ENCODE measurements at places on chromosomes 1 and 21. TPM values are rescaled to one million over a fixed set of nuclear protein-coding genes. Genes with fewer than 3 reads are reported as not detected.

Gene NCF2
- total RNA-seq = 31.3 TPM

DNA sequence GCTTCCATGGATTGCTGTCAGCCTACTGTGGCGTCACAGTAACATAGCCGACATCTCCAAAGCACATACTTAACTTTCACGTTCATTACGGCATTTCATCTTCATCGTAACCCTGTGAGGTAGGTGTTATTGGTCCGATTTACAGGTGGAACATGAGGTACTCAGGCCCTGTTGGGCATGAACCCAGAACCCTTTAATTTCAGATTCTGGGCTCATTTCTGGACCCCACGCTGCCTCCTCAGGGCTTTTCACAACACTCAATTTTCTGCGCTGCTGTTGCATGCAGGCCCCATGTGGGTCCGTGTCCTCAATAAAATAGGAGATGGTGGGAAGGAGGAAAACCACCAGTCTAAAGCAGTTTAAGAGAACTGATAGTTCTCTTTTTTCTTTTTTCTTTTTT is 39.6 kb downstream of the UBE2T start:
- H3K27me3 ChIP-seq = no peaks in the 10 kb centered on the region
- H3K4me3 ChIP-seq = no peak overlapping the region
- no peak for DNase-seq
- no peak overlapping the region for H3K27ac ChIP-seq

GRCh38 chr1:203038217-203038741 is 12.0 kb downstream of the PPFIA4 start:
- H3K27me3 ChIP-seq = no peaks in the 10 kb centered on the region
- H3K4me3 ChIP-seq = no peak overlapping the region
- H3K27ac ChIP-seq = no peak overlapping the region
- no peaks in the 10 kb centered on the region for H3K36me3 ChIP-seq
- DNase-seq = peak; percentile 63

Gene MROH9
- not detected for total RNA-seq

DNA sequence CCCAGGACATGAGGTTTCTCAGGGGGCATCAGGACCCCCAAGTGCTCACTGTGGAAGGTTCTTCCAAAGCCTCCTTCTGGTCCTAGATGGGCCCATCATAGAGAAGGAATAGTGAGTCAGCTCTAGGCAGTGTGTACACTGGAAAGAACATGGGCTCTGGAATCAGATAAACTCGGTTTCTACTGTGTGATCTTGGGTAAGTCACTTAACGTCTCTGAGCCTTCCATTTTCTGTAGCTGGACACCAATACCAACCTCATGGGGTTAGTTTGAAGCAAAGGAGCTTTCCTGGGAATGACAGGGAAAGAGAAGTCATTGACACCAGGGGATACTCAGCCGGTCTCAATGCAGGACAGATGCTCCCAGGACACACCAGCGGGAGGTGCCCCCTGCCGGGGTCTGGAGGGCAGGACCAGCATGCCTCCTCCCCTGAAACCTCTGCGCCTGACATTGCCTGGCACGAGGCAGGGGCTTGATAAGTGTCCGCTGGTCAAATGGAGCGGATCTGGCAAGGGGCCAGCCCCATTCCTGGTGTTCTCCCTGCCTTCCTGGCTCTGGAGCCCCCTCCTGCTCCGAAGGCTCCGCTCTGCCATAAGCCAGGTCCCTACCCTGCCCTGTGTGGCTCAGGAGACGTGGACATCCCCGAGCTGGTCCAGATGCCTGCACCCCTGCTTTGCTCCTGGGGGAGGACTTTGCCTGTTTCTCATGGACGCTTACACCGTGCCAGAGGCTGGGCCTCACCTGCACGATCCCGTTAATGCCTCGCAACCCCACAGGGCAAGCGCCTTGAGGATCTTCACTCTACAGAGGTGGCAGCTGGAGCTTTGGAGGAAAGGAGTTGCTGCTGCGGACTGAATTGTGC is 52.8 kb downstream of the EDN2 start:
- peaks cover 20% of the 10 kb centered on the region for H3K4me1 ChIP-seq
- H3K27ac ChIP-seq = peak overlapping the region; percentile 68
- no peaks in the 10 kb centered on the region for H3K27me3 ChIP-seq
- DNase-seq = no peak

Gene CD101
- total RNA-seq = 0.36 TPM

GRCh38 chr1:6580593-6581409 is 1.0 kb downstream of the ZBTB48 start:
- DNase-seq = peak; percentile 40
- peak overlapping the region; percentile 92 for H3K4me3 ChIP-seq
- H3K36me3 ChIP-seq = no peaks in the 10 kb centered on the region

DNA sequence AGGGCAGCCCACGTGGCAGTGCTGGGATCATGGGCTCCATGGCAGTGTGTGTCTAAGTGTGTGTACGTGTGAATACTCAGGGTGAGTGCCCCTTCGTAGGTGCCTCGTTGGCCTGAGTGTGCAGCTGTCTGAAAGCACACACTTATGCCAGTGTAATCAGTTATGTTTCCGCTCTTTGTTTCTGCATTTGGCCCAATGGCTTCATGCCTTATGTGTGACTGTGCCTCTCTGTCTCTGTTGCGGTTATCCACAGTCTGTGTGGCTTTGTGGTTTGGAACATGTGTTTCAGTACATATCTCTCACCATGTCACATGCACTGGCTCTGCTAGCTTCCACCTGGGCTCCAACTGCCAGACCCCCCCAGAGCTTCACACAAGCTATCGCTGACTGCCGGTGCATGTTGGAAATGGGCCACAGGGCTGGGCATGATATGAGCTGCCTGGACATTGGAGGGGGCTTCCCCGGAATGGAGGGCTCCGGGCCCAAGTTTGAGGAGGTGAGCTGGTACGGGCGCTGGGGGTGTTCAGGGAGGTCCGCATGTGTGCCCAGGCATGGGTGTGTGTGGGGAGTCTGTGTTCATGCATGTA is 70.3 kb upstream of the TINAGL1 start:
- H3K4me3 ChIP-seq = no peak overlapping the region
- DNase-seq = peak; percentile 44
- peaks cover 6% of the 10 kb centered on the region for H3K4me1 ChIP-seq
- no peaks in the 10 kb centered on the region for H3K36me3 ChIP-seq
- no peaks in the 10 kb centered on the region for H3K27me3 ChIP-seq

Gene SELL
- total RNA-seq = 1.2 TPM

Gene NR5A2
- 0.36 TPM for total RNA-seq

GRCh38 chr1:22038036-22038435 is 14.5 kb upstream of the CDC42 start:
- DNase-seq = no peak
- peaks cover 15% of the 10 kb centered on the region for H3K4me1 ChIP-seq
- H3K36me3 ChIP-seq = no peaks in the 10 kb centered on the region
- no peaks in the 10 kb centered on the region for H3K27me3 ChIP-seq
- H3K4me3 ChIP-seq = no peak overlapping the region

- peaks cover 14% of the 10 kb centered on the region for H3K27me3 ChIP-seq
- H3K27ac ChIP-seq = no peak overlapping the region
- H3K36me3 ChIP-seq = no peaks in the 10 kb centered on the region
- no peak overlapping the region for H3K4me3 ChIP-seq
- no peak for DNase-seq
- H3K4me1 ChIP-seq = no peaks in the 10 kb centered on the region
Observed at GRCh38 chr1:177869586-177869985, 100.3 kb downstream of the SEC16B start.

DNA sequence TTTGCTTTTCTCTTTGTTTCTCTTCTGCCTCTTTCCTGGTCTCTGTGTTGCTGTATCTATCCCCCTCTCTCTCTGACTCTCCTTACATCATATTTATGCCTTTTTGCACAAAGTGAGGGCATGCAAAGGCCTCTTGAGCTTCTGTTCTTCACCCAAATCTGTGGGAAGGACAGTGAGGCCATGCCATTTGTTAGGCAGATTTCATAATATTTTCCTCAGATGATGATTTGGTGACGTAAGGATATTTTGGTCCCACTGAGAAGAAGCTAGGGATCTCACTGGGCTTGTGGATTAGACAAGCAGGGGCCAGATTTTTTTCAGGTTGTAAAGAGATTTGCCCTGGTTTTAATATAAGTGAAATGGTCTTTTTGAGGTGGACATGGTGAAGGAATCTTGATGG is 249.4 kb upstream of the USP24 start:
- H3K4me3 ChIP-seq = no peak overlapping the region
- no peak for DNase-seq
- no peak overlapping the region for H3K27ac ChIP-seq
- no peaks in the 10 kb centered on the region for H3K27me3 ChIP-seq
- peaks cover 16% of the 10 kb centered on the region for H3K4me1 ChIP-seq

DNA sequence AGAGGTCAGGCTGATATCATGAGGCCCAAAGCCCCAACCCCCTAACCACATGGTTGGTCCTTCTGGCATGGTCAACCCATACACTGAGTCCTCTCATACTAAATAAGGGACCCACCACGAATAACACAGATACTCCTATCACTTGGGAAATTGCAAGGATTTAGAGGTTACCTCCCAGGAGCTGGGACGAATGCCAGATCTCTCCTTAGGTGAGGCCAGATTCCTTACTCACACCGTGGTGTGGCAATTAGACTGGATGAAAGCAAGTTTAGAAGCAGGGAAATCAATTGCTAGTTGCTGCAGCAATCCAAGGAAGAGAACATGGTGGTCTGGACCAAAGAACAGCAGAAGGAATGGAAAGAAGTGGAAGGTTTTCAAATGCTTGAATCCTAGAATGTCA is 60.1 kb downstream of the IER5 start:
- no peak for DNase-seq
- no peaks in the 10 kb centered on the region for H3K4me1 ChIP-seq
- no peak overlapping the region for H3K27ac ChIP-seq
- H3K36me3 ChIP-seq = no peaks in the 10 kb centered on the region

- peaks cover 9% of the 10 kb centered on the region for H3K36me3 ChIP-seq
- no peak for DNase-seq
- H3K27me3 ChIP-seq = no peaks in the 10 kb centered on the region
- H3K27ac ChIP-seq = no peak overlapping the region
- H3K4me1 ChIP-seq = peaks cover 13% of the 10 kb centered on the region
- H3K4me3 ChIP-seq = no peak overlapping the region
Observed at GRCh38 chr1:45348966-45349677, 8.9 kb upstream of the MUTYH start.

GRCh38 chr21:36027347-36027746 is 33.0 kb downstream of the SETD4 start:
- no peak overlapping the region for H3K27ac ChIP-seq
- no peak overlapping the region for H3K4me3 ChIP-seq
- no peaks in the 10 kb centered on the region for H3K4me1 ChIP-seq

- no peaks in the 10 kb centered on the region for H3K36me3 ChIP-seq
- no peak overlapping the region for H3K4me3 ChIP-seq
- peaks cover 10% of the 10 kb centered on the region for H3K4me1 ChIP-seq
- H3K27ac ChIP-seq = no peak overlapping the region
Observed at GRCh38 chr1:174244017-174244416, 84.7 kb downstream of the RABGAP1L start.

DNA sequence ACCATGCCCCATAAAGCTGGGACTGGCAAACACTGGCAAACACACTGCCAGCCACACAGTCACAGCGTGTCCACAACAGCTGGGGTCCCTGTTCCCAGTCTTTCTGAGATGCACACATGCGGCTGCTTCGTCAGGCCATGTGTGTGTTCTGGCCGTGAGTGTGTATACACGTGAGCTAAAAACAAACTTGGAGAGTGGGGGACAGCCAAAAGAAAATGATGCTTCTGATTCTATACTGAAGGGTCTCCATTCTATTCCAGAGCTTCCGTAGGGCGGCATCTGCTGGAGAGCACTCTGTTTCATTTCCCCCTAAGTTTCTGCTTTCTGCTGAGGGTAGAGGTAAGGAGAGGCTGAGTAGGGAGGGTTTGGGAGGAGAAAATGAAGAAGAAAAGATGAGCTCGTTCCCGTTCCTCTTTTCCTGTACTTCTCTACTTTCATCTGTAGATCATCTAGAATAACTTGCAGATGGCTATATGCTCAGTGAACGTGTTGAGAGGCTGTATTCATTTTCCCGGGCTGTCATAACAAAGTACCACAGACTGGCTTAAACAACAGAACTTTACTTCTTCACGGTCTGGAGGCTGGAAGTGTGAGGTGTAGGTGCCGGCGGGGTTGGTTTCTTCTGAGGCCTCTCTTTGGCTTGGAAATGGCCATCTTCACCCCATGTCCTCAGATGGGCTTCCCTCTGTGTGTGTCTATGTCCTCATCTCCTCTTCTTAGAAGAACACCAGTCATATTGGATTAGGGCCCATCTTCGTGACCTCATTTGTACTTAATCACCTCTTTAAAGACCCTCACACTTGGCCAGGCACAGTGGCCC is 151.6 kb downstream of the TOMM20 start:
- no peak for DNase-seq
- H3K27me3 ChIP-seq = no peaks in the 10 kb centered on the region
- H3K36me3 ChIP-seq = no peaks in the 10 kb centered on the region
- peak overlapping the region; percentile 100 for H3K27ac ChIP-seq
- no peak overlapping the region for H3K4me3 ChIP-seq
- peaks cover 69% of the 10 kb centered on the region for H3K4me1 ChIP-seq

Gene S100A14
- total RNA-seq = 536 TPM

DNA sequence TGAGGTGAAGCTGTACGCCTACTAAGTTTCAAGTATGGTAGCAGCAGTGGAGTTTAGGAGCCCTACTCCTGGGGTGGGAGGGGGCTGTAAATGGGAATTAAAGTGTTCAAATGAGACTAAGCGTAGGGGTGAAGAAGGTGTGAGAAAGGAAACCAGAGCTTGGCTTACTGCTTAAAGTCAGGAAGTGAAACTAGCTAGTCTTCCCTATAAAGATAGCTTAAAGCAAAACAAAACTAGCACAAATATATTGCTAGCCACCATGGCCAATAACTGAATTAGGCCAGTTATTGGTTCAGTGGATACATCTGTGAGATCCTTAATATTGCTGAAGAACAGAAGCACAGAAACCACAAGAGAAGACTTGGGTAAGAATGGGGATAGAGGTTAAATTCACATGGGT is 492.2 kb upstream of the PKN2 start:
- no peak overlapping the region for H3K27ac ChIP-seq
- peaks cover 15% of the 10 kb centered on the region for H3K4me1 ChIP-seq
- H3K36me3 ChIP-seq = no peaks in the 10 kb centered on the region
- H3K4me3 ChIP-seq = no peak overlapping the region
- no peak for DNase-seq

GRCh38 chr1:197927908-197928665 is 10.9 kb downstream of the LHX9 start:
- H3K27ac ChIP-seq = no peak overlapping the region
- no peak for DNase-seq
- H3K36me3 ChIP-seq = no peaks in the 10 kb centered on the region
- no peak overlapping the region for H3K4me3 ChIP-seq
- H3K4me1 ChIP-seq = no peaks in the 10 kb centered on the region

All from PC-3 (cell line).